ENCODE measurements at places on chromosomes 7 and 10.

DNA sequence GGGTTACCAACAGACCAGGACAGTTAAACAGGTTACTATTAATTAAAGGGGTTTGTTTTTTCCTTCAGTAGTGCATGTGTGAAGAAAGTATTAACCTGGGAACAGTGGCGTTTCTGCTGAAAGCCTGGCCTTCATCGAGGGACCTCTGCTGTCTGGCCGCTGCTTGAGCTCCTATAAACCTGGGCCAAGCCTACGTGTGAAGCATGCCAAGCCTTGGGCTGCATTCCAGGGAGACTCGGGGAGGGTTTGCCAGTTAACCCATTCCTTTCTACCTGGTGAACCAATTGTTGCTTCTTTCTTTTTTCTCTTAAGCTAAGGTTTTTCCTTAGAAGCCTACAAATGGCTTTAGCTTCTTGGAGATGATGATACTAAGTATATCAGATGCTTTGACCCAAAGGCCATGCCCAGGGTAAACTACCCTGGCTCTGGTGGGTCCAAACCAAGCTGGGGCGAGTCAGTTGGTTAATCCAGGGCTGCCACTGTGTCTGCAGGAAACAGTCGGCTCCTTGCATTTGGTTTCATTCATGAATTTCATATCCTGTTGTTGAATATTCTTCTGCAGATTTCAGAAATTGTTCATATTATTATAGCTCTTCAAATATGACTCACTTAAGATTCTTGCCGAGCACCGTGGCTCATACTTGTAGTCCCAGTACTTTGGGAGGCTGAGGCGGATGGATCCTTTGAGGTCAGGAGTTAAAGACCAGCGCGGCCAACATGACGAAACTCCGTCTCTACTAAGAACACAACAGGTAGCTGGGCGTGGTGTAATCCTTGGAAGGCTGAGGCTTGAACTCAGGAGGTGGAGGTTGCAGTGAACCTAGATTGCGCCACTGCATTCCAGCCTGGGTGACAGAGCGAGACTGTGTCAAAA lies 23.8 kb downstream of the PFKP start:
- DNase-seq = no peak

- DNase-seq = no peak
These were observed 22.6 kb upstream of the DLG5 start for GRCh38 chr10:77949167-77949566.

- DNase-seq = no peak
These were observed 13.9 kb downstream of the MYO1G start for GRCh38 chr7:44964831-44965440.

DNA sequence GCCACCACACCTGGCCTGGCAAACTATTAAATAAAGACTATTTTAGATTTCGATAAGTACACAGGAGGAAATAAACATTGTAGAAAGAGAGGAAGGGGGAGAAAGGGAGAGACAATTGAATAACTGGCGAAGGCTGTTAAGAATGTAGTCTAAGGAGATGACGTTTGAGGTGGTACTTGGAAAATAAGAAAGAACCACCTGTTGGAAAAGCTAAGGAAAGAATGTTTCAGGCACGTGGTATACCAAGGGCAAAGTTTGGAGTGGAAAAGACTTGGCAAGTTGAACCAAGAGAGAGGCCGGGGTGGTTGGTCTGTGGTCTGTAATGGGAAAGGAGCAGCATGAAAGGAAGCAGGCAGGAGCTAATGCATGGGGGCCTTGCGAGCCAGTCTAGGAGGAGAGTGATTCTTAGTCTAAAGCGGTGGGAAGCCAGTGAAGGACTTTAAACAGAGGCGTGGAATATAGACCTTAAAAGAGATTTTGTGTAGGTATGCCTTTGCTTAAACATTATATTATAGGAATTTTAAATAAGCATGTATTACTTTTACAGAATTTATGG lies 9.4 kb downstream of the ING3 start:
- no peak for DNase-seq

DNA sequence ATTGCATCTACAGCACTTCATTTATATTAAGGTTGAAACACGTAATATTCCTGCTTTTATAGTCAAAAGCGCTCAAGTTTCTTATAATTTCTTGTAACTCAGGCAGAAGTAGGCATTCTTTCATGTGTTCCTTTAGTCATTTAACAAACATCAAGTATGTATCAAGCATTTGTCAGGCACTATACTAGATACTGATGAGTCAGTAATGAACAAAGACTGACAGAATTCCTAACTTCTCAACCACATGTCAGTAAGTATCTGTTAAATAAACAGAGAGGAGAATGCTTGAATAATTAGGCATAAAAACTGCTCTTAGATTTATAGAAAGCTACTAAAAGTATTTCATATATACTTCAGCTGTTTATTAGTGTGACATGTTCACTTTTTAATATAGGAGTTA lies 9.9 kb downstream of the CRPPA start:
- DNase-seq = no peak

All from neural crest cell (in vitro differentiated cells).